ENCODE measurements at places on chromosomes 4 and X. TPM values are rescaled to one million over a fixed set of nuclear protein-coding genes. Genes with fewer than 3 reads are reported as not detected.
A peak's percentile ranks its signal among the peaks of the same experiment; 100 is the strongest.

DNA sequence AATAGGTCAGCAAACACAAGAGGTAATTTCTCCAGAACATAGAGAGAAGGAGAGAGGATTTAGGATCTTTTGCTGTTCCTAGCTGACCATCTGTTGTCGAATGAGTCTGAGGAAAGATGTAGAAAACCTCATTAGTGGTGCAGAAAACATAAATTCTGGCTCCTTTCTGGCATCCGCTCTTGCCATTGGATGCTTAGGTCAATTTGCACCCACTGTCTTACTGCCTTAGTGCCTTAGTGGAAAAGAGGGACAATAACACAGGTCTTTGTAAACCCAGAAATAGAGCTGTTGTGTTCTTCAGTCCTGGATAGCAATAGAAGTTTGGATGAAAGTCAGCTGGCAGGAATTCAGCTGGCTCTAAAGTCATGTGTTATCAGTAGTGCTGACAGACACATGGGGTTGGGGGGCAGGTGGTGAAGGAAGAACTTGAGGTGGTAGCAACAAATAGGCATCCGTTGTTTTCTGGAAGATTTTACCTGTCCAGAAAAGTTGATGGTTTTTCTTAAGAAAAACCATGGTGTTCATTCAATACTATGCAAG is 78.2 kb downstream of the GLRA2 start:
- no peak overlapping the region for H3K27ac ChIP-seq
- DNase-seq, result no peak
- H3K4me1 ChIP-seq, result no peaks in the 10 kb centered on the region
- H3K27me3 ChIP-seq, result no peaks in the 10 kb centered on the region
- H3K36me3 ChIP-seq, result no peaks in the 10 kb centered on the region

GRCh38 chr4:9924750-9925149 is 96.5 kb downstream of the SLC2A9 start:
- no peaks in the 10 kb centered on the region for H3K36me3 ChIP-seq
- no peak overlapping the region for H3K4me3 ChIP-seq
- no peaks in the 10 kb centered on the region for H3K27me3 ChIP-seq
- DNase-seq, result no peak
- no peaks in the 10 kb centered on the region for H3K4me1 ChIP-seq

- H3K27ac ChIP-seq, result no peak overlapping the region
- H3K27me3 ChIP-seq, result no peaks in the 10 kb centered on the region
- H3K36me3 ChIP-seq, result no peaks in the 10 kb centered on the region
- DNase-seq, result no peak
These were observed 490.4 kb upstream of the ZFP42 start for GRCh38 chr4:187504974-187505797.

- peak within 1 kb of the TSS; percentile 57 for H3K4me3 ChIP-seq
- no peaks in the 10 kb centered on the region for H3K27me3 ChIP-seq
- H3K4me1 ChIP-seq, result peaks cover 6% of the 10 kb centered on the region
- no peaks in the 10 kb centered on the region for H3K36me3 ChIP-seq
- DNase-seq, result peak; percentile 86
These were observed at the start of gene TCEAL1 for GRCh38 chrX:103628386-103629317. Gene TCEAL1, plus strand, starts transcription at chrX:103628975. Its CDS starts 942 bp downstream, at chrX:103629917.

DNA sequence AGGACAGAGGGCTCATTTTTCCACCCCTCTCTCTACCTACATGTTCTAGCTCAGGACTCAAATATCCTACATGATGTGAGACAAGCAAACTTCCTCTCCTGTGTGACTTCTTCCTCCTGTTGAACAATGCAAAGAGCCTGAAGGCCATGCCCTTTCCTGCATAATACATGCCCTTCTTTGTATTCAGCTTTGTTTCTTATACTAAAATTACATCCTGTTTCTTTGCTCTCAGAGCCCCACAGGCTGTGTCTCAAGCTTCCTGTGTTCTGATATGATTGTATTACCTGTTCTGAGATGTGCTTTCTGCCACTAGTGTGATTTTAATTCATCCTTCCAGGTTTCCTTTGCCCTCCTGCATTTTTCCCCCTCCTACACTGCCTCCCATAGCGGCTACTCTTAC is 166.4 kb upstream of the AFF2 start:
- H3K4me3 ChIP-seq, result no peak overlapping the region
- H3K36me3 ChIP-seq, result no peaks in the 10 kb centered on the region
- no peaks in the 10 kb centered on the region for H3K27me3 ChIP-seq
- H3K27ac ChIP-seq, result no peak overlapping the region

DNA sequence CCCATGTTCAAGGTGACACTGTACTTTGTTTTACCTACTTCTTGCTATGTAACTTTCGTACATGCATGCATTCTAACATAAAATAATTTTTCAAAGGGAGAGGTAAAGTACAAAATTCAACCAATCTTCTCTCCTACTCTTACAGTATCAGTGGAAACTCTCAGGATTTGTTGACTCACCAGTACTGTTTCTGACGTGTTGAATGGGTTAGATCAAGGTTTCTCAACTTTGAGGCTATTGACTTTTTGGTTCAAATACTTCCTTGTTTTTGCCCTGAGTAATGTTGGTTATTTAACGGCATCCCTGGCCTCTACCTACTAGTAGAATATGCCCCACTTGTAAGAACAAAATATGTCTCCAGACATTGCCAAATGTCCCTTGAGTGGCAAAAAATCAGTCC is 94.6 kb upstream of the SMAD1 start:
- no peak overlapping the region for H3K4me3 ChIP-seq
- H3K27me3 ChIP-seq, result no peaks in the 10 kb centered on the region
- no peaks in the 10 kb centered on the region for H3K36me3 ChIP-seq
- no peak for DNase-seq
- H3K27ac ChIP-seq, result no peak overlapping the region

DNA sequence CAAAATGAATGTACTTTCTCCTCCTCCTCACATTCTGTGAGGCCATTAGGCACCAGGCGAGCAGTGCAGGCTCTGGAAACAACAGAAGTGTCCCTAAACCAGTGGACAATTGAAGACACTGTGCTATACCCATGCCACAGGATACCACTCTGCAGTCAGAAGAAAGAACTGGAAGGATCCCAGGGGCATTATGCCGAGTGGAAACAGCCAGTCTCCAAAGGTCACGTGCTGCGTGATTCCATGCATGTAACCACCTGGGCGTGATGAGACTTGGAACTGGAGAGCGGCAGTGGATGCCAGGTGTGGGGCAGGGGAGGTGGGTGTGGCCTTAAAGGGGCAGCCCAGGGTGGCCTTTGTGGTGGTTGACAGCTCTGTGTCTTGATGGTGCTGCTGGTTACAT is 139.4 kb downstream of the EVC2 start:
- H3K36me3 ChIP-seq, result peaks cover 3% of the 10 kb centered on the region
- no peak overlapping the region for H3K4me3 ChIP-seq
- no peak overlapping the region for H3K27ac ChIP-seq
- H3K27me3 ChIP-seq, result no peaks in the 10 kb centered on the region
- H3K4me1 ChIP-seq, result no peaks in the 10 kb centered on the region

DNA sequence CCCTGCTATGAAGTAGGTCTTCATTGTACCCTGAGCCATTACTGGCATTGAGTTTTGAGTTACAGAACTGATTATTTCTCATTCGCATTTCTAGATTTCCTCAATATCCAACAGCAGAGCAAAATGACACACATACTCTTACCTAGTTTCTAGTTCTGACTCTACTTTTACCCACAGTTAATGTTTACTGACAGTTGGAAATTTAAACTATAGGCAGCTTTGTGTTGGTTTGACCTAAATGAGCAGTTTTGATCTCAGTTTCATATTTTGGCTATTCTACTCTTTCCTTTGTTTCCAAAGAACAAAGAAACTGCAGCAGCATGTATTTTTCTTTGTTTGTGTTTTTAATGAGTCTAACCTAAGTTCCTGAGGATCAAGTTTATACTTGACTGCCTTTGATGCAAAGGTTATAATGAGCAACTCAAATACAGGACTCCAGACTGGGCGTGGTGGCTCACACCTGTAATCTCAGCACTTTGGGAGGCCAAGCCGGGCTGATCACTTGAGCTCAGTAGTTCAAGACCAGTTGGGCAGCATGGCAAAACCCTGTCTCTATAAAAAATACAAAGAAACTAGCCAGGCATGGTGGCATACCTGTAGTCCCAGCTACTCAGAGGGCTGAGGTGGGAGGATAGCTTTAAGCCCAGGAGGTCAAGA is 30.4 kb downstream of the TXK start:
- no peak for DNase-seq
- H3K4me3 ChIP-seq, result no peak overlapping the region
- no peaks in the 10 kb centered on the region for H3K4me1 ChIP-seq
- H3K27ac ChIP-seq, result no peak overlapping the region
- no peaks in the 10 kb centered on the region for H3K36me3 ChIP-seq

GRCh38 chr4:82704156-82704555 is 94.4 kb downstream of the SCD5 start:
- no peak overlapping the region for H3K4me3 ChIP-seq
- no peak for DNase-seq
- no peaks in the 10 kb centered on the region for H3K4me1 ChIP-seq
- H3K27me3 ChIP-seq, result no peaks in the 10 kb centered on the region

- H3K4me3 ChIP-seq, result no peak overlapping the region
- no peak overlapping the region for H3K27ac ChIP-seq
- H3K4me1 ChIP-seq, result no peaks in the 10 kb centered on the region
- no peaks in the 10 kb centered on the region for H3K27me3 ChIP-seq
These were observed 74.4 kb upstream of the EFNB1 start for GRCh38 chrX:68754406-68754805.

DNA sequence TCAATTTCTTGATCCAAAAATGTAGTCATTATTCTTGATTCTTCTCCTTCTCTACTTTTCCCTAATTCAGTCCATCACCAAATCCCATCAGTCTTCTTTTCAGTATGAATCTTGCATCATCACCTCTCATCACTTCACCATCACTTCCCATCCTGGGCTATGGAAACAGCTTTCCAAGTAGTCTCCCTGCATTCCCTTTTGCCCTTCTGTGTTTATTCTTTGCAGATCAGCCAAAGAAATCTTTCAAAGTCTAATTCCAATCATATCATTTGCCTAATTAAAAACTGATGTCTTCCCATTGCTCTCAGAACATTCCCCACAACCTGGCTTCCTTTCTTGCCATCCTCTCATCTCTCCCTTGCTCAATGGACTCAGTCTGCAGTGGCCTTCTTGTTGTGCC is 201.7 kb upstream of the ADAMTS3 start:
- H3K27ac ChIP-seq, result no peak overlapping the region
- no peaks in the 10 kb centered on the region for H3K27me3 ChIP-seq
- no peaks in the 10 kb centered on the region for H3K4me1 ChIP-seq
- no peaks in the 10 kb centered on the region for H3K36me3 ChIP-seq
- no peak overlapping the region for H3K4me3 ChIP-seq
- DNase-seq, result no peak

DNA sequence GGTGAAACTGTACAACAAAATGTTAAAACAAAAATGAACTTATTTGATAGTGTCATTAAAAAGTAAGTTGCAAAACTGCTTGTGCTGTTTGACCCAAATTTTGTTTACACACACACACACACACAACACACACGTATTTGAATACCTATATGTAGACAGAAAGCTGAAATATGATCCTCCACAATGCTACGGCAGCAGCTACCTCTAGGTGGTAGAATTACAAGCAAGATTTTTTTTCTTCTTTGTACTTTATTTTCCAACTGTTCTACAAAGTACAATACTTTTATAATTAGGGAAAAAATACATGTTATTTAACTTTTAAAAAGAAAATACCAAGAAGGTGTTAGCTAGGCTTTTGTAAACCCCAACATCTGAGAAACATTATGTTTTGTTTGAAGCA is 1.2 kb downstream of the CYTL1 start:
- DNase-seq, result no peak
- peaks cover 29% of the 10 kb centered on the region for H3K27me3 ChIP-seq
- no peak overlapping the region for H3K27ac ChIP-seq
- H3K4me3 ChIP-seq, result no peak overlapping the region

DNA sequence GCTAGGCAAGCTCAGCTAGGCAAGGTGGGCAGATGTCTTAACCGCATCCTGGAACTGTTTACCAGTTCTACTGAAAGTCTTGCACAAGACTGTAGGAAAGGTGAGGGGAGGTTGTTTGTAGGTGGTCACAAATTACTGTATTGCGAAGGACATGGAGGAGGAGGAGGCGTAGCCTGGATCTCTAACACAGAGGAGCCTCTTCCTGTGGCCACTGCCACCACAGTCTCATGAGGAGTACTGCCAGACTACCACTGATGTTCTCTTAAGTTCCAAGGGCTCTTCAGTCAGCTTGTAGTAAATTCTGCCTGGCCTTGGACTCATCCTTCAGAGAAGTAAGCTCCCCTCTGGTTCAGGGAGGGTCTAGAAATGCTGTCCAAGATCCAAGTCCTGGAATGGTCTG is 258.6 kb downstream of the FAT4 start:
- H3K36me3 ChIP-seq, result no peaks in the 10 kb centered on the region
- H3K27ac ChIP-seq, result no peak overlapping the region
- no peaks in the 10 kb centered on the region for H3K27me3 ChIP-seq

DNA sequence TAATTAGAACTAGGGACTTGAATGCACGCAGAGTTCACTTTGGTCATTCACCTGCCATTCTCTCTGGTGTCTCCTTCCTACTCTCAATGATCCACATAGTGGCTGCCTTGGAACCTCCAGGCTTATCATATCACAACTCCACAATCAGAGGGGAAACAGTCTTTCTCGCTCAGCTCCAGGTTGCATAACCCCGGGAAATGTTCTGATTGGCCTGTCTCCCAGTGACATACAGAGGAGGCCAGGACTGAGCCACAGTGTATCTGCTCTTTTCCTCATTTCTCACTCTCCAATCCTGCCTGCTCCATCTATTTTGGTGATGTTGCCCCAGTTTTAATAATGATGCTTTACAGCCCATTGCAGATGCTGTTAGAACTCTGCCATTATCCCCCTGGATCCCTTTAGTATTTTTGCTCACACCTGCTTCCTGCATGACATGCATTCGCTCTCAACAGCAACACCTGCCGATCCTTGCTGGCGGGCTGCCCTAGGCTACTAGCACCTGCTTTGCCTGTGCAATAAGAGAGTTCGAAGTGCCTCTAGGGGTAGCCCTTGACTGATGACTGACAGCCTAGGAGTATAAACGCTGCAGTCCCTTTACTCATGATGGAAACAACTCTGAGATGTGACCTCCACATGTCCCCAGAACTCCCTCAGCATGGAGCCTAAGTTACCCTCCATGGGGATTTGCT is 211.3 kb upstream of the RPS6KA3 start:
- H3K4me3 ChIP-seq, result no peak overlapping the region
- H3K4me1 ChIP-seq, result no peaks in the 10 kb centered on the region
- no peak for DNase-seq
- H3K27ac ChIP-seq, result no peak overlapping the region
- H3K36me3 ChIP-seq, result no peaks in the 10 kb centered on the region

DNA sequence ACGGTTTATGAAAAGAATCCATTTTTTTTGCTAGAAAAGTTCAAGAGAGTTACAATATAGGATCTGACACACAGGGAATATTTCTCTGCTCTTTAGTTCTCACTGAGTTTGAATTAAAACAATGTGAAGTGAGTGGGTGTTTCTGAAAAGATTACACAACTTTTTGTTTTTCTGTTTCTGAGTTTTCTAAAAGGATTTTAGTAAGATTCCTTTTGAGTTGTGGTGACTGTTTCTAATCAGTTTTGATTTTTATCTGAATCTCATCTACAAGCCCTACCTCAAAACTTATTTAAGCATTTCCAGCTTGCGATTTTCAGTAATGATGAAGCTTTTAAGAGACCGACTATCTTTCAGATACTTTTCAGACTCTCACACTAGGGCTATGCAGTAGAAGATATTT is 141.7 kb downstream of the GPAT3 start:
- H3K27ac ChIP-seq, result no peak overlapping the region
- no peak overlapping the region for H3K4me3 ChIP-seq
- no peaks in the 10 kb centered on the region for H3K4me1 ChIP-seq
- no peaks in the 10 kb centered on the region for H3K36me3 ChIP-seq
- no peaks in the 10 kb centered on the region for H3K27me3 ChIP-seq
- DNase-seq, result no peak

Gene TCP11X2
- total RNA-seq, result not detected

Gene ADH1A
- total RNA-seq, result not detected

Gene TRPC5OS
- total RNA-seq, result not detected

Gene ANXA10
- not detected for total RNA-seq

Gene LEF1
- 33.3 TPM for total RNA-seq

Gene PDE5A
- total RNA-seq, result 12.9 TPM

Measured in spleen (tissue), 13 donors.